Pulmonary artery endothelial cell (primary cell): ENCODE measurements at places on chromosomes 7 and 10. TPM values are rescaled to one million over a fixed set of nuclear protein-coding genes. Genes with fewer than 3 reads are reported as not detected.

DNA sequence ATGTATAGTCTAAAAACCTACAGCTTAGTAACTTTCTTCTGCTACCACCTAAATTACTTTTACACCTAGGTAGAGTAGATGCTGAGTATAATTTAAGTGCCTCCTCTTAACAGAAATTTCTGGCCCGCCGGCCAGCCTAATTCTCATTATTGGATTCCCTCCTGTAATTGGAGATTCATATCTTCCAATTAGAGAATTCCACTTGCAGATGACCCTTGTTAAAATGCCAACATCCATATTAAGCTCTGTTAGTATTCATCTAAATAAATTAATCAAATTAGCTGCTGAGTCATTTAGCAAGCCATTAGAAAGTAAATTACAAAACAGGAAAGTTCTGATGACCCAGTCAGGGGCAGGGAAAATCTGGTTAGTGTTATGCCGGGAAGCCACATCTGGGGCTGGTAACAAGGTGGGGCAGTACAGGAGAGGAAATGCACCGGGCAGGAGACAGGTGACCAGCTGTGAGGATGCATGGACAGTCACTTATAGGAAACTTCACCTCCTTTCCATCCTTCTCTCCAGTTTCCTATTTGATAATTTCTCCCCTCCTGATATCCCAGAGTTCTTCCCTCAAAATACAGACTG, 82.8 kb downstream of the ORC5 start:
- DNase-seq = no peak

DNA sequence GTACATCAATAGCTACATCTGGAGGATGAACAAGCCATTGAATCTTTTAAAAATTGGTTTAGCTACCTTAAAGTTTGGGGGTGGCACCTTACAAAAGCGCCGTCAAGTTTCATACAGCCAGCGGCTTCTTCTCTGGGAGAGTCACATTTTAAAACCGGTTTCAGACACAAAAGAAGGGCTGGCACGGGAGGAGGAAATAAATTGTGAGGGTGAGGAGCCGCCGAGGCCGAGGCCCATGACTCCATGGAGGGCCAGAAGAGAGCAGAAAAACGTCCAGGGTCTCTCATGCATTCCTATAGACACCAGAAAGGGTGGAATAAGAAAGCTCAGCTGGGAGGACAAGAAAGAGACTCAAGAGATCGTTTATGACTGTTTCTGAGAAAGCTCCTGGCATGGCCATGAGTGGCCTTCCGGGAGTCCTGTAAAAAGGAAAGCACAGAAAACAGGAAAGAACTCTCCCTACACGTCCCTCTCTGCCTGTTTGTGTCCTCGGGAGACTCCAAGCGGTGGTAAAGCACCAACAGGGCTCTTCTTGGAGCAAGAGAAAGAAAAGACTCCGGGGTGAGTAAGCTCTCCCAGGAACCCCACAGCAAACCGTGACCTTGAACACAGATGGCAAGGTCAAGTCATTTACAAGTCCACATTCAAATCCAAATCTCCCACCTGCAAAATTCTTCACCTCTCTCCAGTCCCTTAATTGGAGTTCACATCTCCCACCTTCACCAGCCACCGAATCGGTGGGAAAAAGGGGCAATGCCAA, 1.8 kb downstream of the FRAT2 start:
- DNase-seq = peak; percentile 40

- no peak for DNase-seq
These were observed 45.9 kb downstream of the SVIL start for GRCh38 chr10:29588629-29589421.

DNA sequence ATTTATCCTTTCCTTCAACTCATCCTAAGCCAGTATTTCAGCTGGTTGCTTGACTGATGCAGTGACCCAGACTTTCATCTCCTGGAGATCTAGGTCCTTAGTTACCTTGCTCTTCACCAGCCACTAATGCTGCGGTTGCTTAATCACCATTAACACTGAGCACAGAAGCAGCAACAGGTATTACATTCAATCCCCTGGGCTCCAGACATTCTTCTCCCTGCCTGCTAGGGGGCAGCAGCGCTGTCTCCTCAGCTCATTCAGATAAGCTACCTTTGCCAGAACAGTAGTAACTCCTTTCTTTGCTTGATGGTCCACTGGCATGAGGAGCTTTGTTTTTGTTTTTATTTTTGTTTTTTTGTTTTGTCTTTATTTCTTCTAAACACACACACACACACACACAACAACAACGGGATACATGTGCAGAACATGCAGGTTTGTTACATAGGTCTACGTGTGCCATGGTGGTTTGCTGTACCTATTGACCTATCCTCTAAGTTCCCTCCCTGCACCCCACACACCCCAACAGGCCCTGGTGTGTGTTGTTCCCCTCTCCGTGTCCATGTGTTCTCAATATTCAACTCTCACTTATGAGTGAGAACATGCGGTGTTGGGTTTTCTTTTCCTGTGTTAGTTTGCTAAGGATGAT, 1043.2 kb upstream of the C7orf33 start:
- no peak for DNase-seq

- no peak for DNase-seq
These were observed 59.5 kb upstream of the NPTX2 start for GRCh38 chr7:98557538-98558031.

DNA sequence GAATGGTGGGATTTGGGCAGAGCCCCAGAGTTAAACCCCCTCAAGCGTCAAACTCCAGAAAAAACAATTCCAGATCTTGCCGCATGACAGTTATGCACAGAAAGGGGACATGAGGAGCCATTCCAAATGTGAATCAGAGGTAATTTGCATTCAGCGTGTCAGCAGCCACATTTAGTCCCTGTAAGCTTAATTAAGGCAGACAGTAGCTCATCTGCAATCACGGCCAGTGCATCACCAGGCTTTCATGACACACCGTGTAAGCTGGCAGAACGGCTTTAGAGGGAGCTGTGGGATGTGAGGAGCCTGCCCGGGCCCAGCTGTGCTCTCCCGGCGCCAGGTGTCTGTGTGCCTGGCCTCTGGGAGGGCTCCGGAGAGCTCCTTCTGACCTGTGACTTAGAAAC, 18.7 kb upstream of the PRKAG2 start:
- DNase-seq = no peak

DNA sequence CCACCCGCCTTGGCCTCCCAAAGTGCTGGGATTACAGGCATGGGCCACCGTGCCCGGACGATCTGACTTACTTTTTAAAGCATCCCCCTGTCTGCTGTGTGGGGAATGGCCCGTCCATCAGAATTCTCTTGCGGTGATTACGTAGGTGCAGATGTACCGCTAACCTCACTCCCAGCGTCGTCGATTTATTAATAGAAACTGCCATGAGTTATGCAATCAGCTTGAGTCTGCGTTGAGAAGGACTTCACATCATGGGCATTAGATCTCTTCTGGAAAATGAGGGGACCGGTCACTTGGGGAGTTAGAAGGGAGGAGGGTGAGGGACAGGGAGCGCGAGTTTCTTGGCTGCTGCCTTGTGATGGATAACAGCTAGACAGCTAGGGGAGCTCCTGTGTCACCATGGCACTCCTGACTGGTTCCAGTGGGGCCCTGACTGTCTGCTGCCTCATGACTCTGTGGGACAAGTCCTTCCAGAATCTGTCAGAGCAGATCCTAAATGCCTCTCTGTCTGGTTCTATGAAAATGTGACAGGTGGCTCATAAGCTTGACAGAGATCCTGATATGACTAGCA, 35.2 kb downstream of the POR start:
- no peak for DNase-seq

DNA sequence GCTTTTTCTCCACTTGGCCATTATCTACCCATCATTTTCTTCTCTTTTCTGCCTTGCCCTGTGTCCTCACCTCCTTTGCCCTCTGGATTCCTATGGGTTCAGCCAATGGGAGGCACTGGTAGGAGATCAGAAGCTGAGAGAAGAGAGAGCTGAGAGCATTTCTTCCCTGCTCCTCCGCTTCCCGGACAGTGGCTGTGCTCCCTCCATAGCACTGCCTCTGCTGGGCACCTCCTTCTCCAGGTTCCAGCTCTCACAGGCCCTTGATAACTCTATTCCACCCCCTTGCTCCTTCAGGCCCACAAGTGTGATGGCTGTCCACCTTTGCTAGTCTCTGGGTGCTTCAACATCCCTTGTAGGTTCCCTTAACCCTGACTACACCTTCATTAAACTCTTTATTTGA, 79.6 kb downstream of the LSM5 start:
- no peak for DNase-seq

PHF14 gene
- total RNA-seq = 34.5 and 39.7 TPM in 2 replicates

TUBB8 gene
- total RNA-seq = not detected in 2 replicates

AIFM2 gene
- total RNA-seq = 5.9 and 6.4 TPM in 2 replicates
